ENCODE measurements at places on chromosomes 4 and X.
A peak's percentile ranks its signal among the peaks of the same experiment; 100 is the strongest.

DNA sequence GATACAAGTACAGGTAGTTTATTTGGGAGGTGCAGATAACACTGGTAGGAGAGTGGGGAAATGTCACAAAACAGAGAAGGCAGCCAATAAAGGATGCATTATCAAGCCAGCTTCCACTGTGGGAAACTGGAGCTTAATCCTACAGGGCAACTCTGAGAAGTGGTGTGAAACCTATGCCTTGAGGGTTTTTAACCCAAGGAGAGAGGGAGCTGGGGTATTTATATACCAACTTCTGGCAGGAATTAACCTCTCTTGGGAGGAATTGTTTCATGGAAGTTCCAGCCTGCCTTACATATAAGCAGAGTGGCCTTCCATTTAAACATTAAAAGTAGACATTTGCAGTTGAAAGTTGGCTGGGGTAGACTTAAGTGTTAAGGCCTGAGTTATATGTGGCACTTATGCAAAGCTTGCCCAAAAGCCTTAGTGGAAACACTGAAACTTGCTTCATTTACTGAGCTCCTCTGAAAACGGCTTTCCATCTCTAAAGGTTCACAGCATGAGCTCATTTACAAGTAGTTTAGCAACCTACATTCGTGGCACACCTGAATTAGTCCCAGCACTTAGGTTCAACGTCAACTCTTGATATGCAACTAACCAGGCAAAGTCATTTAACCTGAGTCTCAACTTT lies 19.2 kb downstream of the MAGEB17 start:
- no peak for DNase-seq

DNA sequence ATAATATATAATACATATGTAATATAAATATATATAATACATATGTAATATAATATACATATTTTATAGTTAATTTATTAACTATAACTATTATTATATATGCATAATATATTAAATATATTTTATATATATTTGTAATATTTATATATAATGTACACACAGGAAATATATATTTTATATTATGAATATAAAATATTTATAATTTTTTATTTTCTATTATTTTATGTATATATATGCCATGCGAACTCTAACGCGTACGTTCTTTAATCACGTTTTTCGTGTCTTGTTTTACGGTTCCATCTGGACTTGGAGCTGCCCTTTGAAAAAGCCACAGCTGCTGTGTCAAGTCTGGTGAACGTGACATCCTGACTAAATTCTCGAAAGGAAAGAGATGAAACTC lies 332.1 kb downstream of the ASMT start:
- no peak for DNase-seq

- no peak for DNase-seq
These were observed 3.5 kb upstream of the MAD2L1 start for GRCh38 chr4:120070196-120070595.

DNA sequence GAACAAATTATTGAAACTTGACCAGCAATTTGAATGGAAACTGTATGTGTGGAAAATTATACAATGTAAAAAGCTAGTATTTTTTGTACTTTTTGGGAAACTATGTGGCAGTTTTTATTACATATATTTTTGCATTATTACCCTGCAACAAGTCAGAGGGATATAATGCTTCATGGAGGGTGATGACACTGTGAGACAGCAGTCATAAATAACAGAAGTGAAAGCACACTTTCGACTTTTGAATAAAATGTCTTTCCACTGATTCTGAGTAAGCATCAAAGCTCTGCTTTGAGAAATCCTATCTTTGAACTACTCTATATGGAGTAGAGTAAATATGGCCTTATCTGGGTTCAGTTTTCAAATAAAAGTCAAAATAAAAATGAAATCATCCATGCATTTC lies 122.6 kb upstream of the PABPC4L start:
- DNase-seq, result no peak

- peak; percentile 2 for DNase-seq
These were observed 104.4 kb upstream of the ARHGAP24 start for GRCh38 chr4:85370400-85371032.

GRCh38 chr4:144578681-144579080 lies 67.3 kb upstream of the HHIP start:
- no peak for DNase-seq

GRCh38 chrX:129717892-129718291 lies 20.9 kb upstream of the XPNPEP2 start:
- DNase-seq, result no peak

GRCh38 chr4:26197018-26197779 lies 123.6 kb upstream of the RBPJ start:
- DNase-seq, result peak; percentile 65

- DNase-seq, result no peak
These were observed 260.1 kb upstream of the ETNPPL start for GRCh38 chr4:109022961-109023360.

DNA sequence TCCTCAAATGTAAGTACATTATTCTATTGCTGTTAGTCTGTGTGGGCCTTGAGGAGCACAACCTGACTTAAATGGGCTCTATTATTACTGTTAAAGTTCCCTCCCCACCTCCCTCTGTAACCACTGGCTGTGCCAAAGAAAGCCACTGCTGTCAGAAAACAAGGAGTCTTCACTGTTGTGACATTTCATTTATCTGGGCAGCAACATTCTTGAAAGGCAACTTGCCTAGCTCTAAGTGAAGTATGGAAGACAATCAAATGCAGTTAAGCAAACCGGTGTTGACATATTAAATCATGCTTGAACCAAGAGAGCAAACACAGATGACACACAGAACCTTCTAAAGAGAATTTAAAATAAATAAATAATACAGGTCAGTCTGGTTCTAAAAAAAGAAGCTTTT lies 81.0 kb downstream of the EPHA5 start:
- DNase-seq, result no peak

DNA sequence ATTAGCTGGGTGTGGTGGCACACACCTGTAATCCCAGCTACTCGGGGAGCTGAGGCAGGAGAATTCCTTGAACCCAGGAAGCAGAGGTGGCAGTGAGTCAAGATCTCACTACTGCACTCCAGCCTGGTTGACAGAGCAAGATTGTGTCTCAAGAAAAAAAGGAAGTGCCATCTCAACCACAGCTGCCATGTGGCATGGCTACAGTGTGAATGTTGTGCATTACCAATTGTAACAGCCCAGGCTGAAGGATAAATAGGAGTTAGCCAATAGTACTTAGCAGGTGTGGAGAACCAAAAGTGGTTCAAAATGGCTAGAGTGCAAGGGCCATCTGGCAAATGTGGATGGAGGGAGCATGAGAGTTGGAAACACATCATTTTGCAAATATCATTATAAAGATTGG lies 28.9 kb downstream of the SLC25A5 start:
- DNase-seq, result no peak

- no peak for DNase-seq
These were observed 416.1 kb upstream of the FTHL17 start for GRCh38 chrX:31487951-31488350.

DNA sequence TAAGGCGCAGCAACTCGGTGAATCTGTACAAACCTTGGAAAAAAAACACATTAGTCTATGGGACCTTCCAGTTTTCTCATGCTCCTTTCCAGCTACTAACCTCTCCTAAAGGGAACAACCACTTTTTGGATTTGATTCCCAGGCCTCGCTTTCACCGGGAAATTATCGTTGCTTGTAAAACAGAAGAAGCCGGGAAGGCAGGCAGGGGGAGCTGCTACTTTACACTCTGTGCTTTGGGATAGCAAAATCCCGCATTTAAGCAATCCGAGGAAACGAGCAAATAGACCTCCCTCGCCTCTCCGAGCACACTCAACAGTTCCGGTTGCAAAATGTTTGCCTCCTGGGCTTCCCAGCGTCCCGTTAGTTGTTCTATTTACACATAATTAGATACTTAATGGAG lies 1.2 kb downstream of the CD38 start:
- DNase-seq, result no peak

DNA sequence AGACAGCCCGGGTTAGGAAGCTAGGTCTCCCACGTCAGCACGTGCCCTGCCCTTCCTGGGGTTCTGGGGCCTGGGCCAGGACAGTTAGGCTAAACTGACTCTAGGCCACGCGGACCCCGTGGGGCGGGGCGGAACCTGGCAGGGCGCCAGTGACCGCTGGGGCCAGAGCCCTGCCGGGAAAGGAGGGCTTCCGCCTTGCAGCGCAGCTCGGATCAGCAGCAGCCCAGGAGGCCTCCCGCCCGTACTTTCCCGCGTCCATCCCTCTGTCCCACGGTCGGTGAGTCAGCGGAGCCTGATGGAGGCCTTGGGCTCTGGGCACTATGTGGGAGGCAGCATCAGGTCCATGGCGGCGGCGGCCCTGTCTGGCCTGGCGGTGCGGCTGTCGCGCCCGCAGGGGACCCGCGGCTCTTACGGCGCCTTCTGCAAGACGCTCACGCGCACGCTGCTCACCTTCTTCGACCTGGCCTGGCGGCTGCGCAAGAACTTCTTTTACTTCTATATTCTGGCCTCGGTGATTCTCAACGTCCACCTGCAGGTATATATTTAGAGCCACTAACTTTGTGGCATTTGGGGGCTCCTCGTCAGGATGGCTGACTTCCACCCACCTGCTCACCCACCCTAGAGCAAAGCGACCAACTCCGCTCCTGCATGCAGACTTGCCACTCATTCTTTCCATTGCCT lies at the start of gene SMIM10:
Gene SMIM10, plus strand, starts transcription at position 191 of the 681 bp plus-strand sequence. Its CDS starts 105 bp downstream, at position 296.
- DNase-seq, result peak; percentile 40

- no peak for DNase-seq
These were observed 130.3 kb downstream of the GPR143 start for GRCh38 chrX:9635368-9635767.

DNA sequence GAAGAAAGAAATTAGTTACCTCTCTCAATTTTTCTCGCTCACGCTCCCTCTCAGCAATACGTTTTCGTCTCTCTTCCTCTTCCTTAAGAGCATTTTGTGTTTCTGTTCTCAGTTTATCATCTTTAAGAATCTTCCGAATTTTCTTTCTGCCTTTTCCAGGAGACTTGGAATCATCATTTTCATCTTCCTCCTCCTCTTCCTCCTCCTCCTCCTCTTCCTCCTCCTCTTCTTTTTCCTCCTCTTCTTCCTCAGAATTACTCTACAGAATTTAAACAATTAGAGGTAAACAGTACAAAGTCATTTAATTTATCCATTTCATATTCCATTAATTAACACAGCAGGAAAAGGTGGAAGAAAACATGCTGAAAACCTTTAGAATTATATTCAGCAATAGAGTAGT lies 133.9 kb downstream of the ATRX start:
- DNase-seq, result no peak

- no peak for DNase-seq
These were observed 32.0 kb downstream of the CXCL8 start for GRCh38 chr4:73772363-73772762.

- DNase-seq, result no peak
These were observed 577.2 kb upstream of the AADAT start for GRCh38 chr4:170666909-170667308.

- no peak for DNase-seq
These were observed at the start of gene TMEM271 for GRCh38 chr4:576245-576821. Gene TMEM271, minus strand, starts transcription at chr4:576295. Its CDS starts 233 bp downstream, at chr4:576062.

GRCh38 chr4:8595237-8596087 lies 2.9 kb downstream of the CPZ start:
- no peak for DNase-seq

DNA sequence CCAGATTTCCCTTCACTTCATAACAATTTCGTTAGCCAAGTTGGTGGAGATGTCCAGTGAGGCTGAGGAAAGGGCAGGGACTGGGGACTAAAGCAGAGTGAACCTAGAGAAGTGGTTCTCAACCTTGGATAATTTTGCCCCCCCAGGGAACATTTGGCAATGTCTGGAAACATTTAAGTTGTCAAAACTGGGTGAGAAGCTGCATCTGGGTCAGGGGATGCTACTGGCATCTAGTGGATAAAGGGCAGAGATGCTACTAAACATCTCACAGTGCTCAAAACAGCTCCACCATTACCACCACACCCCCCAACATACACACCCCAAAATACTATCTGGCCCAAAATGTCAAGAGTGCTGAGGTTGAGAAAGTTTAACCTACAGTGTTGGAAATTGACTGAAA lies 32.0 kb upstream of the FGF16 start:
- DNase-seq, result no peak

- DNase-seq, result no peak
These were observed 558.2 kb upstream of the DIPK2B start for GRCh38 chrX:45758738-45759397.

GRCh38 chrX:20455001-20455400 lies 188.3 kb upstream of the RPS6KA3 start:
- no peak for DNase-seq

DNA sequence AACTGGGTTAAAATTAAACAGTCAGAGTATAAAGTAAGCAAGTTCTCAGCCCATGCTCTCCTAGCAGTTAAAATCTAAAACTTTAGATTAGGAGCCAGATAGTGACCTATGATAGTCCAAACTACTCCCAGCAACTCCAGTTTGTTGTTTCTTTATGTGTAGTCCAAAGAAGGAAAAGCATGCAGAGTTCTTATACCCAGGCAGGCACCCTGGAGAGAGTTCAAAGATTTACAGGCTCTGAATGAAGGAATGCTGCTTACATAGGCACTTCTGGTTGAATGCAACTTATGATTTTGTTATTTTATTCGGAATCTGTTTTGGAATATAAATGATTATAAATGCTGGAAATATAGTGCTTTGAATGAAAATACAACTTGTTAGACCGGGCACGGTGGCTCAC lies 67.2 kb downstream of the GPAT3 start:
- no peak for DNase-seq

DNA sequence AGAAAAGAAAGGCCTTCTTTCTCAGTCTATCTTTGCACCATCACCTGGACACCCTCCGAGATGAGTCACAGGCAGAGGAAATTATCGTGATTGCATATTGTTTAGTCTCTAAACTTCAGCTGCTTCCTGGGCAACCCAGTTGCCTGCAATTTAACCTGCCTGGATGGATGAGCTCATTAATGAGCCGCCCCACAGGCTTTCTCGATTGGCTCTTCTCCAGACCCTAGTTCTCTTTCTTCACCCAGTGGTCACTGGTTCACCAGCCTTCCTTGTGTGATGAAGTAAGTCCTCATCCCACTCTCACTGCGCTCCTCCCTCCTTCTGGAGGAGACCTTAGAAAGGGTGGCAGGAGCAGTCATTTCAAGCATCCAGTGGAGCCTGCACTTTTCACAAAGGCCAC lies 94.4 kb downstream of the SOWAHB start:
- DNase-seq, result no peak

- DNase-seq, result no peak
These were observed 497 bp upstream of the GRPEL1 start for GRCh38 chr4:7068279-7068842.

GRCh38 chrX:41689711-41690110 lies 938 bp downstream of the GPR34 start:
- no peak for DNase-seq
